Stimulated activated CD4-positive, alpha-beta T cell treated with anti-CD3 and anti-CD28 coated beads, TNF-alpha, amount 100 ng/mL, for 24 hours (primary cell): ENCODE measurements at places on chromosomes 7 and 10.

- no peak for DNase-seq
These were observed 14.3 kb downstream of the CPA1 start for GRCh38 chr7:130394421-130395195.

DNA sequence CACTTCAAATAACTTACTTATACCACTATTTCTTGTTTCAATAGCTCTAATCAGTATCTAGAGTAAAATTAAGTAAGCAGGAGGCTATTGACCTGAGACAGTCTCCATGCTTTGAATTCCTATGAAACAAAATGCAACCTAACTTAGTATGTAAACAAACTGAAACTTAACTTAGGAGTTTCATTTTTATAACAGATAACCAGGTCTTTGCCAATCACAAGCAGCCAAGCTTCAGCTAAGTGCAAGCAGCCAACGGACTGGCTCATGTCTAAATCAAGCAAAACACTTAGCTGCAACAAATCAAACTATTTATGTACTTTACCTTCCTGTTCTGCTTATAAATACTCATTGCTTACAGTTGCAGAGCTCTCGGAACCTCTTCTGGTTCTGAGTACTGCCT is 4.4 kb upstream of the GSTK1 start:
- no peak for DNase-seq

GRCh38 chr7:109387530-109387929 is 817.9 kb downstream of the DNAJB9 start:
- DNase-seq, result no peak

DNA sequence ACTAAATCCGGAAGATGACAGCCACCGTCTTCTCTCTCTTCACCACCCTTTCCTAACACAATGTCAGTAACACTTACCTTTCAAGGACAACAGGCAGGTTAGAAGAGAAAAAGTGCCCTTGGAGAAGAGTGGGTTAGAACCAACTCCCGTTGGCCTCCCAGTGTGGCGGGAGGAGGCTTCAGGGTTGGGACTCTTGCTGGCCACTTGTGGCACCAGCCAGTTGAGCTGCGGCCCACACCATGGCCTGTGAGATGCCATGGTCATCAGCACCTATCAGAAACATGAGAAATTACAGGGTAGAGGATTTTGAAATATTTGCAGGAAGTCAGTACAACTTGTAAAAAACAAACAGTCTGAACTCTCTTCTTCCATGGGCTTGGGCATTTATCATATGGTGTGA is 93.8 kb downstream of the MKI67 start:
- DNase-seq, result no peak

- DNase-seq, result no peak
These were observed 99.8 kb downstream of the KCNMA1 start for GRCh38 chr10:77537720-77538373.

GRCh38 chr7:105060923-105061322 is 46.9 kb downstream of the KMT2E start:
- DNase-seq, result no peak

- DNase-seq, result no peak
These were observed 308.4 kb upstream of the POM121L12 start for GRCh38 chr7:52726986-52727385.

- no peak for DNase-seq
These were observed 61.8 kb upstream of the LRRC18 start for GRCh38 chr10:49001402-49001801.

- DNase-seq, result no peak
These were observed 356.4 kb downstream of the TNS3 start for GRCh38 chr7:47225387-47226131.

GRCh38 chr10:61921143-61921542 is 19.6 kb downstream of the ARID5B start:
- no peak for DNase-seq

- DNase-seq, result no peak
These were observed 142.2 kb upstream of the HABP2 start for GRCh38 chr10:113410618-113411017.
